ENCODE measurements at places on chromosomes 13 and 19.

DNA sequence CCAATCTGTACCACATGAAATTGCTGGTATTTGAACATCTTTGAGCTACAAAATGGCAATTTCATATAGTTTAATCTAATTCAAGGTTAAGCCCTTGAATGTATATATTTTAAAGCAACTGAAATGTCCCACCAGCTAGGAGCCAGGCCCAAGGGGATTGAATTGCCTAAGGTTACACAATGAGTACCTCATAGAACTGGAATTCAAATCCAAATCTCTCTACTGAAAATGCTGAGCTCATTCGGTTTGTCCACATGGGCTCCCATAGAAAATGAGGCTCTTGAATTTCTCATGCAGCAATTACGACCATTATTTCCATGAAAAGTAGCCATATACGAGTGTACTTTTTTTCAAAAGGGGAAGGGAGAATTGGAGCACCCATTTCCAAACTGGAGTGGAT is 31.5 kb upstream of the FNDC3A start:
- no peak for DNase-seq

DNA sequence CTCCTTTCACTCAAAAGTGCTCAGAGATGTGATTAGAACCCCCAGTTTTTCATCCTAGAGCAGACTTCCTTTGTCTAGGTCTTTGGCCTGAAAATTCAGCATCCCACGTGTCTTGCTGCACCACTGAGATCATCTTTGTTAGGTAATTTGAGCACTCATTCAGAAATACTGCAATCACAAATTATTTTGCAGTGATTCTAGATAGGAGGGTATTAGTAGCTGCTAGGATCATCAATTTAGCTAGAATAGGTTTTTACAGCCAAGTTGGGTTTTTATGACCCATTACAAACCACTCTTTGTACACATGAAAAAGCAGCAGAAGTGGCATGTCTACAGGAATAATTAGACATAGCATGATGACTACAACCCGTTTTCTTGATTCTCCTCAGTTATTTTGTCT is 219.6 kb downstream of the GPC6 start:
- DNase-seq = no peak

- DNase-seq = peak; percentile 28
Measured at GRCh38 chr19:9793071-9793591, 24.6 kb upstream of the ZNF846 start.

DNA sequence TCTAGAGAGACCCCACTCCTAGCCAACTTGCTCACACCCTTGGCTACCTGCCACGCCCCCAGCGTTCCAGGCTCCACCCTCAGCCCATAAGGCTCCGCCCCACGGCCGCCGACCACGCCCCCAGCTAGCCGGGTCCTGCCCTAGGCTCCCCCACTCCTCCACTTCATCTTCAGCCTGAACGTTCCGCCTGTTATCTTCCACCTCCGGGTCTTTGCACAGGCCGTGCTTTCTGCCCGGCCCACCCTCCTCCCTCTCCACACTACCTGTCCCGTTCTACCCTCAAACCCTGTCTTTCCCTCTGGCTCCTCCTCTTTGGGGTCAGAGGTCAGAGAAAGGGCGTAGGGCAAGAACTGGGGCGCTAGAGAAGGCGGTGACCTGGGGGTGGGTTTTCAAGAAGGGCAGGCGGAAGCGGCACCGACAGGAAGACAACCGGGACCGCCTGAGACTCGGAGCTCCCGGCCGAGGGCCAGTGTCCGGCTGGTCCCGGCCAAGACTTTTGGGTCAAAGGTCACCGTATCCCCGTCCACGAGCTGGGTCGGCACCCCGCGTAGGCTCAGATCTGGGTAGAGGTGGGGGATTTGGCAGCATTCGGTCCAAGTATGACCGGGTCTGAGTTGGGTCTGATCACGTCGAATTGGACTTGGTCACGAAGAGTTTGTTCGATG is 2.2 kb downstream of the PDE4C start:
- no peak for DNase-seq

- no peak for DNase-seq
Measured at GRCh38 chr19:18233224-18233825, 7.1 kb upstream of the PDE4C start.

GRCh38 chr19:46620716-46621115 is 4.2 kb downstream of the PTGIR start:
- no peak for DNase-seq

DNA sequence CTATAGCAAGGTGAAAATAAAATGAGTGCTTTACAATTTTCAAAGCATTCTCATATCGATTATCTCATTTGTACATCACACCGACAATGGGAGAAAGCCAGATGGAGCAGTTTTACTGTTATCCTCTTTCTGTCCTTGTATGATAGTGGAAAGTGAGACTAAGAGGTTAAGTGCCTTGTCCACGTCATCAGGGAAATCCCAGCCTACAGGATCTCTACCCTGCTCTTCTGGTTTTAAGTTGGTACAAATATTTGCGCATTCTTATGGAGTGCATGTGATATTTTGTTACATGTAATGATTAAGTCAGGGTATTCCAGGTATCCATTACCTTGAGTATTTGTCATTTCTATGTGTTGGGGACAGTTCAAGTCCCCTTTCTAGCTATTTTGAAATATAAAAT is 12.4 kb upstream of the ENOX1 start:
- DNase-seq = no peak
